Stimulated activated CD8-positive, alpha-beta memory T cell treated with anti-CD3 and anti-CD28 coated beads, Interleukin-7, amount 100 ng/mL, for 1 hour (primary cell): ENCODE measurements at places on chromosomes 12 and 14.

- peak; percentile 77 for DNase-seq
These were observed 17.0 kb downstream of the RHOF start for GRCh38 chr12:121776190-121777098.

- no peak for DNase-seq
These were observed 14.4 kb downstream of the PHETA1 start for GRCh38 chr12:111354511-111354910.

GRCh38 chr12:78641837-78642423 is 222.6 kb upstream of the SYT1 start:
- DNase-seq, result no peak

GRCh38 chr12:19227880-19228210 is 98.3 kb downstream of the PLEKHA5 start:
- DNase-seq, result no peak

DNA sequence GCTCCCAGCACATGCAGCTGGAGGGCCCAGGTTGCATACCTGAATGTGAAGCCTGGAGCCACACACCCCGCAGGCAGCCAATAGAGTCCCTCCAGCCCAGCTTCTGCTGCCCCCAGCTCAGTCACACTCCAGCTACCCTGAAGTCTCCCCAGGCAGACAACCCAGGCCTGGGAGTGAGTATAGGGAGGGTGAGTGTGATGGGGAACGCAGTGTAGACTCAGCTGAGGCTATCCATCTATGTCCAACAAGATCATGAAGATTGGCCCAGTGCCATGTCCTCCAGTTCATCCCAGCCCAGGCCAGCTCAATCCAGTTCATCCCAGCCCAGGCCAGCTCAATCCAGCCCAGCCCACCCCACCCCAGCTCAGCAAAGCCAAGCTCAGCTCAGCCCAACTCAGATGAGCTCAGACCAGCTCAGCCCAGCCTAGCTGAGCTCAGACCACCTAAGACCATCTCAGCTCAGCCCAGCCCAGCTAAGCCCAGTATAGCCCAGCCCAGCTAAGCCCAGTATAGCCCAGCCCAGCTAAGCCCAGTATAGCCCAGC is 330.4 kb downstream of the TMEM121 start:
- DNase-seq, result no peak

DNA sequence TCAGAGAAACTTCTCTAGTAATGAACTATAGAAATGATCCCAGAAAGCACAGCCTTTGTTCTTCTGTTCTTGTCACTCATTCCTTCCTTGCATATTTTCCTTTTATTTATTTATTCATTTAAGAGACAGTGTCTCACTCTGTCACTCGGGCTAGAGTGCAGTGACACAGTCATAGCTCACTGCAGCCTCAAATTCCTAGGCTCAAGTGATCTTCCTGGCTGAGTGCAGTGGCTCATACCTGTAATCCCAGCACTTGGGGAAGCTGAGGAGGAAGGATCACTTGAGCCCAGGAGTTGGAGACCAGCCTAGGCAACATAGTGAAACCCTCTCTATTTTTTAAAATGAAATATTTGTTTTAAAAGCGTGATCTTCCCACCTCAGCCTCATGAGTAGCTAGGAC is 11.5 kb downstream of the TECPR2 start:
- DNase-seq, result no peak

- no peak for DNase-seq
These were observed 92.7 kb upstream of the DNM1L start for GRCh38 chr12:32586390-32586789.

GRCh38 chr14:75406856-75407255 is 21.0 kb upstream of the JDP2 start:
- DNase-seq, result no peak

- no peak for DNase-seq
These were observed 1.1 kb downstream of the CNTN1 start for GRCh38 chr12:40693207-40693821.
